AG04450 (cell line): ENCODE measurements at places on chromosomes 7 and 10. TPM values are rescaled to one million over a fixed set of nuclear protein-coding genes. Genes with fewer than 3 reads are reported as not detected.
A peak's percentile ranks its signal among the peaks of the same experiment; 100 is the strongest.

GRCh38 chr10:76195654-76196390, 764.4 kb downstream of the LRMDA start:
- DNase-seq = no peak

Gene PRSS37
- not detected in 2 replicates for polyA plus RNA-seq

DNA sequence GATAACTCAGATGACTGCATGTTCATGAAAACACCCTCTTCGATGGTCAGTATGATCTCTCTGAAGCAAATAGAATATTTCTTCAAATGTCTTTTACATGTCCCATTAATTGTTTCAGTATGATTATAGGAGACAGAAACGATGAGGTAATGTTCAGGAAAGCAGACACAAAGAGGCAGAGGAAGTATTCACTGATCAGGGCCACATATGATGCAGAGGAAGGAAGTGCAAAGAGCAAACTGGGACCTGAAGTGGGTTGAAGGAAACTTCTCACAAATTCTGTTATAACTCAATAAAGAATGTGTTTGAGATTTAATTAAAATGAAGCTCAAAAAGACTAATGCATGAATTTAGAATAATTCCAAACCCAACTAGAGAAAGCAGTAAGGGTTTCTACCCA, 70.5 kb downstream of the TES start:
- no peak for DNase-seq

Gene KNDC1
- 0.46 and 0.56 TPM in 2 replicates for polyA plus RNA-seq

Gene LRMDA
- 0.05 and 0.12 TPM in 2 replicates for polyA plus RNA-seq

DNA sequence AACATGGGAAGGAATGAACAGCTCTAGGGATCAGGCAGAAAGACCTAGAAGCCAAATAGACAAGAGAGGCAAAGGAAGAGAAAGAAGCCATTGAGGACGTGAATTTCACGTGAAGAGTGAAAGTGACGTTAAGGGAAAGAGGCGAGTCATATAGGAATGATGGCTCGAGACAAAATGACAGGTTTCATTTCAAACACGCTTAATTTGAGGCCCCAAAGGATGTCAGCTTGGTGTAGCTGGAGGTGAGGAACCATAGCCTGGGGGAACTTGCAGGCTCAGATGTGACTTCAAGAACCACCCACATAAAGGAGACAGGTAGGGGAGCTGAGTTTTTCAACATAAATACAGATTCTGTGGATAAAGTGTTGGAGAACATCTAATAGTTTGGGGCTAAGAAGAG, 84.3 kb upstream of the ATP6V0A4 start:
- DNase-seq = no peak

DNA sequence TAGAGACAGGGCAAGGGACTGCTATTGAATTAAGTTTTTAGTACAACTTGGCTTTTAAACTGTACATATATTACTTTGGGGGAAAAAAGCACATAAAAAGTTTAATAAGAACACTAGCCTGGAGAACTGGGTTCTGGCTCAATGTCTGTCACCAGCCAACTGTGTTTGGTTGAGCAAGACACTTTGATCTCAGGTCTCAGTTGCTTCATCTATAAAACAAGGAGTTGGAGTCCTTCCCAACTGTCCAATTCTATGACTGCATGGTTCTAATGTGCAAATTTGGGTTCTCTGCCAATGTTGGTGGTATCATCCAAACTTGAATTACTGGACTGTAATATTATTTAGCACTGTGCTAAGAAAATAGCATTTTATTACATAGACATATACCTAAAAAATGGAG, 50.3 kb downstream of the ATXN7L1 start:
- no peak for DNase-seq

GRCh38 chr7:156001496-156002260, 189.4 kb upstream of the SHH start:
- no peak for DNase-seq

DNA sequence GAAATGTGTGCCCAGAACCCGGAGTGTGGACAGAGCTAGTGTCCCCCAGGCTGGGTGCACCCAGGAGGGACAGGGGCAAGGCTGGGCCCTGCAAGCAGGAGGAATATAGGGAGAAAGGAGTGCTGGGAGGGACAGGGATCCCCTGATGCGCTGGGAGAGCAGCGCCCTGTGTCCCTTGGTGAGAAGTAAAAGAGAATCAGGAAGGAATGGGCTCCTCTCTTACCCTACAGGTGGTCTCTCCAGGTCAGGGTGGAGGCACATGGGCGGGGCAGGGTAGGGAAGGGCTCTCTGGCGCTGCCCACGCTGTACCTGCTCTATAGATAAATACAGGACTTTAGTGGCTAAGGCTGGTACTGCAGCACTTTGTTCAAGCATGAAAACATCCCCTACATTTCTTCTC, 753.8 kb downstream of the GRID1 start:
- no peak for DNase-seq

GRCh38 chr7:51318886-51319579, 2.4 kb upstream of the COBL start:
- no peak for DNase-seq

Gene HYAL4
- not detected in 2 replicates for polyA plus RNA-seq

DNA sequence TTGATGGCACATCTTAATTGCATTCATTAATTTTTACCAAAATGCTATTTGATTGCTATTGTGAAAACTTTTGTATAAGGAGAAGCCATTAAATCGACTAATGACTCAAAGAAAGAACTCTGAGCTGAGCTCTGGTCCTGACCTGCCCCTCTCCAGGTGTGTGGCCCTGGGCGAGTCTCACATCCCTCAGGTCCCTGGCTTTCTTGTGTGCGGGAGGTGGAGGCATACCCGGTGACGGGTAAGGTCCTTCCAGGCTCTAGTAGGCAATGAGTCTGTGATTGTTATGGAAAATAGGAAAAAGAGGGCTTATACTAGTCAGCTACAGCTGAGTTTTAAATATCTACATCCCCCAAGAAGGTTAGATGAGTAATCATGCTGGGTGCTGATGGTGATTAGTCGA, 248.1 kb downstream of the GATA3 start:
- DNase-seq = no peak

DNA sequence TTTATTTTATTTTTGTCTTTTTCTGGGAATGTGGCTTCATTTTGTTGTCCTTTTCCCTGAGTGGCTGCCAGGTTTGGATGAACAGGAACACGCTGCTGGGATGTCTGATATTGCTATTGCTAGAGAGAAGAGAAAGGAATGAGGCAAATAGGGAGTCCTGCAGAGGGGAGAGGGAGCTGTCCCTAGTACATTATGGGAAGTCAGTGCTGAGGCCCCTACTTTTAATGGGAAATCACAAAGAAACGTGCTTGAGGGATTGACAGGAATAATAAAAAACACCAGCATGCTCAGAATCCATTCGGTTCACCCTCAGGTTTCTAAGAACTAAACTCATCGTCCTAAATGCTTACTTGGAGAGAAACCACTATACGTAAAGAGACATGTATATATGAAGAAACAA, 306.6 kb downstream of the PLXNA4 start:
- no peak for DNase-seq

Gene TUBB8
- 0.20 TPM in 1 of 2 replicates, not detected in the other for polyA plus RNA-seq

GRCh38 chr7:44331682-44332081, 6.3 kb upstream of the CAMK2B start:
- DNase-seq = no peak

GRCh38 chr7:42915356-42915755, 3.5 kb upstream of the C7orf25 start:
- DNase-seq = no peak

- no peak for DNase-seq
These were observed 554.9 kb upstream of the GALNT17 start for GRCh38 chr7:70577078-70577477.

- DNase-seq = no peak
These were observed 136.8 kb upstream of the YAE1 start for GRCh38 chr7:39429421-39429820.

Gene LRRN3
- polyA plus RNA-seq = 8.3 and 12.0 TPM in 2 replicates

DNA sequence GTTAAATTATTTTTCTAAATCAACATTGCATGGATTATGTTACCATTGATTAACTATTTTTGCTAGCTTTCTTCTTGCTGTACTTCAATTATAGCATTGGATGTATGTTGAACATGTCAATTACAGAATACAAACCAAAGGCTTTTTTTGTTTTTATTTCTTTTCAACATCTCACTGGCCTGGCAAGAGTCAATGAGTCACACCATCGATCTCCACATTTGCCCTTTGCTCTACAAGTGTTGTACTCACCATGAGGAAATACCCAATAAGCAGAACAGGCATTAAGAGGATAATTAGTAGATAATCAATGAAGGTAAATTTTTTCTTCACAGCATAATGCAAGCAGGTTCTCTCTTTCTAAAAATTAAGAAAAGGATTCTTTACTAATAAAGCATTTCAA, 23.3 kb downstream of the ANKRD22 start:
- DNase-seq = no peak

Gene TET1
- polyA plus RNA-seq = 2.4 and 3.4 TPM in 2 replicates

GRCh38 chr10:6053816-6054631, 8.1 kb downstream of the IL2RA start:
- no peak for DNase-seq

GRCh38 chr10:43939939-43940820, 291.5 kb upstream of the ZNF32 start:
- peak; percentile 2 for DNase-seq

DNA sequence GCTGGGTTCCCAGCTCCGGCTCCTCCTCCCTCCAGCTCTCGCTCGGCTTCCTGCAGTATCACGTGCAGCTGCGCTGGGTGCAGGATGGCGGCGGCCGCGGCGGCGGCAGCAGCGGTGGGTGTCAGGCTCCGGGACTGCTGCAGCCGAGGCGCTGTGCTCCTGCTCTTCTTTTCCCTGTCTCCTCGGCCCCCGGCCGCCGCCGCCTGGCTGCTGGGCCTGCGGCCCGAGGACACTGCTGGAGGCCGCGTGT, at the start of gene CNNM1:
Gene CNNM1 (plus strand): TSS at position 53 of the 250 bp plus-strand sequence. CDS start 32 bp downstream, at position 85.
- DNase-seq = no peak

GRCh38 chr7:563629-564170, 44.1 kb upstream of the PDGFA start:
- DNase-seq = no peak

- no peak for DNase-seq
These were observed 3.5 kb upstream of the BMPER start for GRCh38 chr7:33901847-33902246.

- no peak for DNase-seq
These were observed 38.9 kb downstream of the HK1 start for GRCh38 chr10:69317175-69317604.

- no peak for DNase-seq
These were observed 64.3 kb downstream of the MYL10 start for GRCh38 chr7:101564778-101565211.

Gene KIAA1549
- 2.9 and 4.4 TPM in 2 replicates for polyA plus RNA-seq

DNA sequence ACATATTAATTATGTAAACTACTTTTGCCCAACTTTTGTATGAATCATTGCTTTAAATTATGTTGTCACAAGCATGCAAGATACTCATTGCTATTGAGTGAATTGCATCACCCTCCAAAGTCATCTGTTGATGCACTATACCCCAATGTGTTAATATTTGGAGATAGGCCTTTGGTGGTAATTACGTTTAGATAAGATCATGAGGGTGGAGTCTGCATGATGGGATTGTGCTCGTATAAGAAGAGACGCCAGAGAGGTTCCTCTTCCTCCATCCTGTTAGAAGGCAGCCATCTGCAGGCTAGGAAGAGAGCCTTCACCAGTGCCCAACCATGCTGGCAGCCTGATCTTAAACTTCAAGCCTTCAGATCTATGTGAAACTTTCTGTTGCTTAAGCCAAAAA, 95.3 kb upstream of the MAGI2 start:
- DNase-seq = no peak

Gene CADPS2
- 0.35 and 0.41 TPM in 2 replicates for polyA plus RNA-seq

Gene NEUROG3
- not detected in 2 replicates for polyA plus RNA-seq

- peak; percentile 36 for DNase-seq
These were observed 54.0 kb upstream of the KCNIP2 start for GRCh38 chr10:101897633-101898032.
